GOT3 (cell line): ENCODE measurements at places on chromosomes 12 and 14.

- no peak for DNase-seq
These were observed 2.3 kb downstream of the PYM1 start for GRCh38 chr12:55925371-55925770.

GRCh38 chr14:96688629-96689028 is 108.6 kb upstream of the VRK1 start:
- no peak for DNase-seq

DNA sequence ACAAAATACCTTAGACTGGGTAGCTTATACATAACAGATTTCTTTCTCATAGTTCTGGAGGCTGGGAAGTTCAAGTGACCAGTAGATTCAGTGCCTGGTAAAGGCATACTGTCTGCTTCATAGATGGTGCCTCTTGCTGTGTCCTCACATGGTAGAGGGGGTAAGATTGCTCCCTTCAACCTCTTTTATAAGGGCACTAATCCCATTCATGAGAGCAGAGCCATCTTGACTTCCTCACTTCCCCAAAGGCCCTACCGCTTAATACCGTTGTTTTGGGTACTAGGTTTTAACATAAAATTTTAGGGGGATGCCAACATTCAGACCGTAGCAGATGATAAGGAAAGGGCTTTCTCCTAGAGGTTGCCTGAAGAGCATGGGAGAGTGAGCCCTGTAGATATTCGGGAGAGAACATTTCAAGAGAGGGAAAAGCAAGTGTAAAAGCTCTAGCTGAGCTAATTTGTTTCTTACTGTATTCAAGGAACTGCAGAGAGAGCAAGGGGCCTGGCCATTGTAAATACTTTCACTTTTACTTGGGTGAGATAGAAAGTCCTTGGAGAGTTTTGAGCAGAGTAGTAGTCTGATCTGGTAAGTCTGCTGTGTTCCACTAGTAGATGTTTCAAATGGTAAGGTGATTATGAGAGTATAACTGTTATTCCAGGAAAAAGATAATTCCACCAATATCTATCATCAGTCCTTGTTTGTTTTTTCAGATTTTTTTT is 27.3 kb downstream of the FRS2 start:
- DNase-seq: no peak

GRCh38 chr12:34400986-34401658 is 378.8 kb downstream of the ALG10 start:
- no peak for DNase-seq

DNA sequence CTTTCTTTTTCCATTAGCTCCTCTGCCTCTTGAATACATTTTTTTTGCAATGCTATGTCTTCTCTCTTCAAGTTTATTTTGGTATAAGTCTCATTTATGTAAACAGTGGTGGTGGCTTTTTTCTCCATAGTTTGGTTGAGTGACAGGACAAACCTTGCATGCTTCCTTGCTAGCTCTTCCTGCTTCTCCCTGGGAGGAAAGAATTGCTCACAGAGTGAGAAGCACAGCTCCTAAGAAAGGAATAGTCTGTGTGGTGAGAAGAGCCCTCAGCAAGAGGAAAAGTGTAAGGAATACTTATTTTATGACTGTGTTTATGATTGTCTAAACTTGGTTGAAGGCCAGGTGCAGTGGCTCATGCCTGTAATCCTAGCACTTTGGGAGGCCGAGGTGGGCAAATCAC is 11.5 kb downstream of the CCDC175 start:
- DNase-seq: no peak

DNA sequence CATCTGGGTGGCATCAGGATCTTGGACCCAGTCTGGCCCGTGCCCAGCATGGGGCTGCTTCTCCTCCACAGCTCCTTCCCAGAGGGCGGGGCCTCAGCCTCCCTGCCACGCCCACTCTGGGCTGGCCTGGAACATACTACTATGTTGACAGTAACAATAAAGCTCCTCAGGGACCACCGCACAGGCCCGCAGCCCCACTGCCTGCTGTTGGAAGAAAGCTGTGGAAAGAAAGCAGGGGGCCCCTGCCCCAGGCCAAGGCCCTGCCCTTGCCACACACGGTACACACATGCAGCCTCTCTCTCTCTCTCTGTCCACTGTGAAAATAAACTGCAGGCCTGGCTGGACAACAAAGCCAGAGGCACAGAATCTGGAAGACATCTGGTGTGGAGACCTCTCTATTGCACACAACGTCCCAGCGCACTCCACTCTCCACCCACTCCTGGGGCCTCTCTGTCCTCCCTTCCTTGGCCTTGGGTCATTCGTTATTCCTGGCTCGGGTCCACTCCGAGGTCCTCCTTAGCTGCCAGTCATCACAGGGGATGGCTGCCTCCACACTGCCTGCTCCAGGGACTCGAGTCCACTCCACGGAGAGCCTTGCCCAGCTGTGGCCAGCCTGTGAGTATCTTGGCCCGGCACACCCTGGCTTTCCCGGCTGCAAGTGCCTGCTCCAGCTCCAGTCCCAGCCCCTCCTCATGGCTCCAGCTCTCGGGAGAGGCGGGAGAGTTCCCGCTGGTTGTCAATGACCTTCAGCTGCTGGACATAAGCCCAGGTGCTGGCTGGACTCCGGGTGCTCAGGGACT is 11.8 kb upstream of the ENDOU start:
- DNase-seq: no peak

- no peak for DNase-seq
These were observed 40.0 kb upstream of the PNMA1 start for GRCh38 chr14:73753887-73754795.

- DNase-seq: no peak
These were observed 771 bp downstream of the DAAM1 start for GRCh38 chr14:59189091-59189785.

- no peak for DNase-seq
These were observed 37.4 kb downstream of the HCAR2 start for GRCh38 chr12:122665759-122666158.

DNA sequence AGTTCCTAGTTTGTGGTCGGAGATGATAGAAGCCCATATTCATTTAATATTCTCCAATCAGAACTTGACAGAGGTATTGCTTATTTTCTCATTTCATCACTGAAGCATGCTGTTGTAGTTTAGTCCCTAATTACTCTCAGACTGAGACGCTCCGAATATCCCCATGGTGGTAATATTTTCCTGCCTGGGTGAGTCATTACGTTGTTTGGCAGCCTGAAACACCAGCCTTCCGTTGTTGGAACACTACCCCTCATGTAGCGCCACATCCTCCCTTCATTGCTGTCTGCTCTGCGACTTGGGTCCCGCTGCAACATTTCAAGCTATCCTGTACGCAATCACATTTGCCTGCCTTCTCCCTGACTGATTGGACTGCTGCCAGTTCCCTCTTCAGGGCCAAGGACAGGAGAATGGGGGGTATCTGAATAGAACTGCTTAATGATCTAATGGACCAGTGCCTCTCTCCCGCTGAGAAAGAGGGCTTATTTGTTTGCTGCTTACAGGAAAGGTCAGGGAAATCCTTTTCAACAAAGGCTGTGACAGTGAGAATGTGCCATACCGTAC is 369.1 kb downstream of the NPAS3 start:
- DNase-seq: no peak

DNA sequence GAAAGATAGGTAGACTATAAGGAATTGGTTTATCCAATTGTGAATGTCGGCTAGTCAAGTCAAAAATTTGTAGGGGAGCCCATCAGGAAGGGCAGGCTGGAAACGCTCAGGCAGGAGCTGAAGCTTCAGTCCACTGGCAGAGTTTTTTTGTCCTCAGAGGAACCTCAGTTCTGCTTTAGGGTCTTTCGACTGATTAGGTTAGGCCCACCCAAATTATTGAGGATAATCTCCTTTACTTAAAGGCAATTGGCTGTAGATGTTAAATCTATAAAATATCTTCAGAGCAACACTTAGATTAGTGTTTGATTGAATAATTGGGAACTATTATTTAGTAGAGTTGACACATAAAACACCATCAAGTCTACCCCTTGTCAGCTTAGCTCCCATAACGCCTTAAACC is 105.5 kb upstream of the ARHGAP5 start:
- DNase-seq: no peak

DNA sequence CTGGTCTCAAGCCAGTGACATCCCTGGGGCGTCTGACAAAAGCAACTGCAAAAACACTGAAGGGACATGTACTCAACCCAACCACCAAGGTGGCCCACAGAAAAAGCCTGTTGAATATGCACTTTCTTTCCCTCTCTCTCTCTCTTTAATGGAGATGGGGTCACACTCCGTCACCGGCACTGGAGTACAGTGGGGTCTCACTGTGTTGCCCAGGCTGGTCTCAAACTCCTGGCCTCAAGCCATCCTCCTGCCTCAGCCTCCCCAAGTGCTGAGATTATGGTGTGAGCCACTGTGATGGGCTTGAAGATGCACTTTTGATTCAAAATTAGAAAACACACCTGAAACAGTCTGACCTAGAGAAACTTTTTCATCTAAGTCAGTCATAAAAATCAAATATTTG is 7.2 kb upstream of the CD27 start:
- DNase-seq: no peak

DNA sequence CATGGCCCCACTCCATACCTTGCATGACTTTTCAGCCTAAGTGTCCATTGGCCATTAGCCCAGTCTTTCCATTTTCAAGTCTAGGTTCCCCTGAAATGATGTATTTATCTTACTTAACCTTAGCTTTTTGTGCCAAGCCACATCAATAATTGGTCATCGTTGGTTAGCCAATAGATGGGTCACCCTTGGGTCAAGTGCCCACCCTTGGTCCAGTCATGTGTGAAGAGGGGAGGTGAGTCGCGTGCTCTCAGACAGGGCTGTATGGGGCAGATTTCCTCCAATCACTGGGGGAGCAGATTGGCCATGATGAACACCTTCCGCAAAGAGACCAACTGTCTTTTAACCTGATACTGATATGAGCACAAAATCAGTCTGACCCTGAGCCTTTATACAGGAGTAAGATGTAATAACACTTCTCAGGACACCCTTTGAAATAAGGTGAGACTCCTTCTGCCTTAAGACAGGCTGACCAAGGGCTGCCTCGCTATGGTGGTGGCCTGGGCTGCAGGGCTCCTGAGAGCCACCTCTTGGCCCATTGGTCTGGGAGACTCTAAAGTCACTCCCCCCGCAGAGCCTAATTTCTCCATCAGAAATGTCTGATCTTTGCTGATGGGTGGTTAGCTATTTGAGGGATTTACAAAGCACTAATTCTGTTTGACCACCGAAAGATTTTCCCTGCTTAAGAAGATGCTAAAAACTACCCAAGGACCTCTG is 143.2 kb downstream of the ZFP36L1 start:
- DNase-seq: no peak

DNA sequence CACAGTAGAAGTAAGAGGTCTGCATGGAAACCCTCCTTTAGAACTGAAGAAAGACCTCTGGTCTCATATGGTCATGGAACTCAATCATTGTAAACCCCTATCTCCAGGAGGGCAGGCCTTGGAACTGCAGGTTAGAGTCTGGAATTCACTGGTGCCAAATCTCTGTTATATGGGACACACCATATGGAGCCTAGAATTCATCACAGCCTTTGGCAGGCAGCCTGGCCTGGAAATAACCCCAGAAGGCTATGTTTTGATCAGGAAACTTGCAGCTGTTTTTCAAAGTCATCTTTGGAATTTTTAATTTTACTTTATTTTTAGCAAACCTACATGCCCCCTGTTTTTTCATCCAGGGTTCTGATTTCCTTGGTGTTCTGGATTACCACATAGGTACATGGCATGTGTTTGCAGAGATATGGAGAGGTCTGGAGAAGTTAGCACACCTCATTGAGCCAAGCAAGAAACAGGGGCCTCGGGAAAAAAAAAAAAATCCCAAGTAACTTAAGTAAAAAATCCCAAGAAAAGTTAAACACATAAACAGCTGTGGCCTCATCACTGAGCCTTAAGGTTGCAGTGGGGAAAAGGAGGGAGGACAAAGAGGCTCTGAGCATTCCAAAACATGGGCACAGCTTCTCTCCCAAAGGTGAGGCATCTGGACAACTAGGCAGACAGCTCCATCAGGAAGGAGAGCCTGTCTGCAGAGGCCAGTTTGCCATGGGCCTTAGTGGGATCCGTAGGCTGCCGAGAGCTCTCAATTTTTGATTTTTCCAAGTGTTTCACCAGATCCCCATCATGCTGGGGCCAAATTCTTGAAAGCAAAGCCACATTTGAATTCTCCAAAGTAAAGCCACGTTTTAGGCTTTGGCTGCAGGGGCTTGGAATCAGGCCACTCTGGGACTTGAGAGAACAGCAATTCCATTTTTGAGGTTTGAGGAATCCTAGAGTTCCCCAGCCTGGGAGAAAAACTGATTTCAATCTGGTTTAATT is 339.6 kb upstream of the TBX3 start:
- no peak for DNase-seq

- no peak for DNase-seq
These were observed 20.4 kb downstream of the TTC9 start for GRCh38 chr14:70662080-70662479.

DNA sequence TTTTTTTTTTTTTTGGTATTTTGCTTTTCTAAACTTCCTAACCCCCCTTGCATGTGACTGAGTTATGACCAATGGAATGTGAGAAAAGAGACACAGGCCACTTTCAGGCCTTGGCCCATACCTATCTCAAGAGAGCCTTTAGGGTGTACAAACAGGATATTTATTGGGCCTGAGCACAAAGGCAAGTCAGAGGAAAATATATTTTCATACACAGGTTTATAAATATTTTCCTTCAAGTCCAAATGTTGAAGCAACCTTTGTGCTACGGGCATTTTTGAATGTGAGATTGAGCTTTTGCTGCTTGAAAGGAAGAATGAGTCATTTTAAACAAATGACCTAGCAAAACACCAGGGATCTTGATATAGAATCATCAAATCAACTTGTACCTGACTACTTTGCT is 228.6 kb upstream of the E2F7 start:
- DNase-seq: no peak

DNA sequence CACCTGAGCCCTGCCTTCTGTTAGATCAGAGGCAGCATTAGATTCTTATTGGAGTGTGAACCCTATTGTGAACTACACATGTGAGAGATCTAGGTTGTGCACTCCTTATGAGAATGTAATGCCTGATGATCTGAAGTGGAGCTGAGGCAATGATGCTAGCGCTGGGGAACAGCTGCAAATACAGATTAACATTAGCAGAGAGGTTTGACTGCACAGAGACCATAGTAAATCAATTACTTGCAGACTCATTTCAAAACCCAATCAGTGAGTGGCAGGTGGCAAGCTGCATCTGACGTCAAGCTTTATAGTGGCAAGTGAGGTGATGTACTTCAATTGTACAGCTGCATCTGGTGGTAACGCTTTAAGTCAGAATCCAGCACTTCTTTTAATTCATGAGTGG is 141.6 kb downstream of the GPHN start:
- no peak for DNase-seq

DNA sequence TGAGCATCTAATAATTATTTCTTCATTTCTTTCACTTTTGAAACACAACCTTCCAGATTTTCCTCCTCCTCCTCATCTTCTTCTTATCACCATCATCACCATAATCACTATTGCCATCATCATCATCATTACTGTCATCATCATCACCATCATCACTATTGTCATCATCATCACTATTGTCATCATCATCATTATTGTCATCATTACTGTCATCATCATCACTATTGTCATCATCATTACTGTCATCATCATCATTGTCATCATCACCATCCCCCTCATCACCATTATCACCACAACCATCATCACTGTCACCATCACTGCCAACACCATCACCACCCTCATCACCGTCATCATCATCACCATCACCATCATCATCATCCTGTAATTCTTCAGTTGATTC is 400.0 kb downstream of the TMEM132D start:
- DNase-seq: no peak

- no peak for DNase-seq
These were observed 36.0 kb upstream of the SNX6 start for GRCh38 chr14:34665785-34666435.
